Midbrain (tissue), 1 donor: ENCODE measurements at places on chromosomes 12 and 14.
A peak's percentile ranks its signal among the peaks of the same experiment; 100 is the strongest.

GRCh38 chr12:54039417-54040147, 6.7 kb downstream of the HOXC5 start:
- DNase-seq, result no peak

DNA sequence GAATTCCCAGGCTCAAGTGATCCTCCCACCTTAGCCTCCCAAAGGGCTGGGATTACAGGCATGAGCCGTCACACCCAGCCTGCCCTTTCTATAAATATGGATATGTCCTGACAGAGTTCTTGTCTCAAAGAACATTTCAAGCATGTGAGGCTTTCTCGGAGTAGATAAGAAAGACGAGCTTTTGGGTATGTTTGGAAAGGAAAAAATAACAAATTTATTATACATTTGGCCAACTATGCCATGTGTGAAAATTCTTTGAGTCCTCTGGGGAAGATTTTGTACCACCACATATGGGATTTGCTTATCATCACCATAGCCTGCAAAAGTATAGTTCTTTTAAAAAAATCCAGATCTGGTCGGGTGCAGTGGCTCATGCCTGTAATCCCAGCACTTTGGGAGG, 23.7 kb upstream of the MYBPC1 start:
- no peak for DNase-seq

DNA sequence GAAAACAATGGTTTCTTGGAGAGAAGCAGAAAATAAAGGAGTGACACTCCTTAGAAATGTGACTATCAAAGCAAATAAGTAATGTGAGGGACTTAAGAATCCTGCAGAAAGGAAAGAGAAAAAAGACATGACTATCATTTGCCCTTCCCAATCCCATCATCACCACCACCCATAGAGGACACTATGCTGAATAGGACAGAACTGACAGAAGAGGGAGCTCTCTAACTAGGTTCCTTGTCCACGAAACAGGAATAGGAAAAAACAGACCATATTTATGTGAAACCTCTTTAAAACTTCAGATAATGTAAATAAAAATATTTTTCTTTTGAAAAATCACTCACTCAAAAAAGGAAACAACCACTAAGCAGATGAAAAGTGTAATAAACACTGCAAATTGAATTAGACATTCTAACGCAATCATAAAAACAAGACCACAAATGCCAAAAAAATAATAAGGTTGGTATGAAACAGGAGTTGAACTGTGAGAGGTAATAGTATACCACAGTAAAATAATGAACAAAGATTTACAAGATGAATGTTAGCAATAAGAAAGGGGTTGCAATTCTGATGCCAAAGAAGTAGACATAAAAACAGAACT, 24.1 kb downstream of the KLRD1 start:
- peak; percentile 63 for DNase-seq

- peak; percentile 50 for DNase-seq
These were observed 30.1 kb upstream of the TSPAN11 start for GRCh38 chr12:30896461-30896860.

DNA sequence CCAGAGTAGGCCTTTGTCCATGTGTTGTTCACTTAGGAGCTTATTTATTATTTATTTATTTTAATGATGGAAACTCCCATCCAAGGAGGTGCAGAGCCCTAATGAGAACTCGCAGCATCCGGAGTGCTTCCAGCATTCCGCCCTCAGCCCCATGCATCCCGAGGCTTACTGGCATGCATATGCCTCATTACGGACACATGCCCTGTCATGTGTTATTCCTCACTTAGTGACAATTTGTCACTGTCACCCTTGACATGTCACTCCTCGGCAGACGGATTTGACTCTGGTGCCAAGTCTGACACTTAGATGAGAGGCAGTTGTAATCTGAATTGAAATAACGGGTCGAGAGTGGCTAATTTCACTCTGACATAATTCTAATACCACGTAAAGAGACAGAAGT, 132.8 kb downstream of the VRK1 start:
- DNase-seq, result no peak

- DNase-seq, result no peak
These were observed 96.1 kb downstream of the CRADD start for GRCh38 chr12:93773122-93773871.

DNA sequence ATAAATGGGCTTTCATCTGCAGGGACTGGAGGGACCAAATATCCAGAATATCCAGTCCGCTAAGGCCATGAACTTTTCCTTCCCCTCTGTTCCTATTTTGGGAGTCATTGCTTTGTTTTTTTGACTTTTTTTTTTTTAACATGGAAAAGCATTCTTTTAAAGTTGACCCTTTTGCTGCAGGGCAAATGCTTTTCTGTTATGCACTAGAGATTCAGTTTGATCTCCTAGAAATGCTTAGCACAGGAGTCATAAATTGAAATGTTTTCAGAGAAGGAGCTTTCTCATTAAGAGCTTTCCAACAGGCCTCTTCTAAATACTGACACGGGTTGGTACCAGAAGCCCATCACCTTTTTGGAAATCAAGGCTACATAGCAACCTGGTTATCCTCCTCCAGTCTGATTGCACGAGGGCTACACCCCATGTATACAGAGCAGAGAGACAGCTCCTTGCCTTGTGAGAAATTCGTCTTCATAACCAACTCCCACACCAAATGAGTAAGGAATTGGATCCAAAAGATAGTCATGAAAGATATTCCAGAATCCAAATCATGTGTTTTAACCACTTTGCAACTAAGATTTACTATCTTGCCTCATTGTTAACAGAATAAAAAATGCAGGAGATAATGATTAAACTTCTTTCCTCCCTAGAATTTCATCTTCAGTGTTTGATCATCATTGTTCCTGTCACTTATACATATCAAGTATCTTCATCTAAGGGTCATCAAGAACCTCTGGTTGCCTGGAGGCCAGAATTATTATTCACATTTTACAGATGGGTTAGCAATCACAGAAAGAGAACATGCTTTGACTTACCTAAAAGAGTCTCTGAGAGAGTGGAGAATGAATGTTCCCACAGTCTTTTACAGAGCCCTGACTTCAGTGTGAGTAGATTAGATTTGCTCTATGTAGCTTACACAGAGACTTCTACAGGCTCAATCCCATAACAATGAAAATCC, 389.4 kb downstream of the ZFP36L1 start:
- no peak for DNase-seq

GRCh38 chr14:56841611-56842010, 31.3 kb upstream of the OTX2 start:
- no peak for DNase-seq

DNA sequence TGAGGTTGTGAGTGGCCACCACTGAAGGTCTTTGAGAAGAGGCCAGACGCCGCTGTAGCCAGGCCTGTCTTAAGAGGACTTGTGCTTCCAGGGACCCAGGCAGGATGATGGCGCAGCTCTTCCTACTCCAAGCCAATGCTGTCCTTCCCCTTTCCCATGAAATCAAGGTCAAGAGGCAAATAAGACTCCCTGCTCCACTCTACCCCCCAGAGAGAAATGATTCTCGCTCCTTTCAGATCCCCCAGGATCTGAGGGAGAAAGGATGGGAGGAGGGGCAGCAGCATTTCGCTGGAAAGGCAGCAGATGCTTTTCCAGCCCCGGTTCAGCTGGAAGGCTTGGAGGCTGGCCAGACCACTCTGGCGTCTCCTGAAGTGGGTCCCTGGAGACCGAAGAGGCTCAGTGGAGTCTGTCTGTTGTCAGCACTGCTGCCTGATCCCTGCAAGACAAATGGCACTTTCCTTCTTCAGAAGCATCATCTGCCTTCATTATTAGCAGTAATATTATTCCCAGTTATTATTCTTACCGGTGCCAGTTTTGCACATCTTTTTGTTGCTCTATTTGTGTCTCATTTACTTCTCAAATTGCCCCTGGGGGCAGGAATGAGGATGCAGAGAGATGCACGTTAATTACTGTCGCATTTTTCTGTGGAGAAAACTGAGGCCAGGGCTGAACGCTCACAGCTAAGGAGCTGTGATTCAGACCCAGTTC, 51.4 kb downstream of the C14orf132 start:
- peak; percentile 65 for DNase-seq

GRCh38 chr14:80213602-80214001, 2.3 kb upstream of the DIO2 start:
- DNase-seq, result no peak

DNA sequence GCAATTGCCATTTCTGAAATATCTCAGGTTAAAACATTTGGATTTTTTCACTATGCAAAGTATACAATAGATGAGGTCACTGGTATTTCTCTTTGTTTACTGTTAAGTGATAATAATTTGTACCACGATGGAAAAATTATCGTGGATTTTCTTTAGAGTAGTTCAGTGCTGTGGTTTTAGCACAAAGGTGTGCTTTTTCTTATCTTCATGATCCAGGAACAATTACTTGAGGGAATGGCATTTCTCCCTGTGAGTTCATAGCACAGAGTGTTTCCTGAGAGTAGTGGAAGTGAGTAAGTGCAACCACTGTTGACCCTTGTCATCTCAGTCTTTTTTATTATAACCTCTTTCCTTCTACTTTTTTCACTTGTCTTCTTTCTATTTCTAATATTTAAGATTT, 86.8 kb downstream of the FGD4 start:
- no peak for DNase-seq

GRCh38 chr14:33836203-33836899, 114.5 kb downstream of the EGLN3 start:
- DNase-seq, result no peak

GRCh38 chr14:36717363-36717762, 55.7 kb downstream of the PAX9 start:
- no peak for DNase-seq

DNA sequence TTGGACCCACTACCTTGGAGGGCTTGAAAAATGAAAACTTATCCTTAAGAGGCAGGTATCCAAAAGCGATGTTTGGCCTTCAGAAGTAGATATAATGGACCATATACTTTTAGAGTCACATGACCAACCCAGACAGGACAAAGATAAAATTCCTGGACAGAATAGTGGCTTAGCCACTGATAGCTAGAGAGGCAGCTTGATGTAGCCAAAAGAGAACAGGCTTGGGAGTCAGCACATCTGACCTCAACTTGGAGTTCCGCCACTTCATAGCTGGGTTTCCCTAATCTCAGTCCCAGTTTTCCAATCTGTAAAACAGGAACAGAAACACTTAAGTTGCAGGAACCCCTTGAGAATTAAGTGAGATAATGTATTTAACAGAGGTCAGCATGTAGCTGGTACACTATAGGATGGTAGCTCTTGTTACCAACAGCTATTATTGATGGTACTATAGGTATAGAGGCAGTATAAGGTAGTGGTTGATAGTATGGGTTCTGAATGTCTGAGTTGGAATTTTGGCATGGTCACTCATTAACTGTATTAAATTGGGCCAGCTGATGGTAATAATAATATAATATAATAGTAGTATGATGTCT, 63.2 kb upstream of the USP44 start:
- DNase-seq, result no peak

GRCh38 chr12:117188121-117188665, 2.1 kb downstream of the FBXO21 start:
- no peak for DNase-seq

- DNase-seq, result no peak
These were observed 55.7 kb downstream of the TRPV4 start for GRCh38 chr12:109777544-109777943.

DNA sequence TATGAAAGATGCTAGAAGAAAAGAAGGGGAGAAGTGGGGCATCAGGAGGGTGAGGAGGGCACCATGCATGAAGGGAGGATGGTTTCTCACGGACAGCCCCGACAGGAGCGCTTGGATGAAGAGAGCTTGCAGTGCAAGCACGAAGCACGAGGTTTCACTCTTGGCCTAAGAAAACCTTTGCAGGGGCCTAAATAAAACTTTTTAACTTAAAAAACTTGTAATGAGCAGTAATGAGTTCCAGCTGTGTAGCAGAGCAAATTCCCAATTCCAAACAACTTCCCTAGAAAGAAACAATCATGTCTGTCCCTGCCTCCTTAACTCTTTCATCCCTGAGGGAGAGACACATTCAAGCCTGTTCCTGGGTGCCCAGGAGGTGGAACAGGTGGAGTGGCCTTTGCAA, 119.5 kb downstream of the PAH start:
- no peak for DNase-seq

DNA sequence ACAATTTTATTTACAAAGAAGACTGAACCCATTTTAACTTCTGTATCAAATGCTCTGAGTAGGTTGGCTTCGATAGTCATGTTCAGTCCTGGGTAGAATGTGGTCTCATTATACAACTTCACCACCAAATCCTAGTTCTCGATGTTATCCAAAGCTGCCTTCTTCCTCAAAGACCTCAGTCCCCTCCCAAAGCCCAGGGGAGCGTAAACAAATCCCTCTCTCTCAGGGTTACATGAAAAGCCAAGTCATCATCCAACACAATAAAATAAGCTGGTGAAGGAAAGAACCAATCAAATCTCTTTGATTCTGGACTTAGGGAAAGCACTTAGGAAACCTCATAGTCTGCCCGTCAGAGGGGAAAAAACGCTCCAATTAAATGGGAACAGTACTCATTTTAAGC, 9.1 kb downstream of the PTCSC3 start:
- no peak for DNase-seq

DNA sequence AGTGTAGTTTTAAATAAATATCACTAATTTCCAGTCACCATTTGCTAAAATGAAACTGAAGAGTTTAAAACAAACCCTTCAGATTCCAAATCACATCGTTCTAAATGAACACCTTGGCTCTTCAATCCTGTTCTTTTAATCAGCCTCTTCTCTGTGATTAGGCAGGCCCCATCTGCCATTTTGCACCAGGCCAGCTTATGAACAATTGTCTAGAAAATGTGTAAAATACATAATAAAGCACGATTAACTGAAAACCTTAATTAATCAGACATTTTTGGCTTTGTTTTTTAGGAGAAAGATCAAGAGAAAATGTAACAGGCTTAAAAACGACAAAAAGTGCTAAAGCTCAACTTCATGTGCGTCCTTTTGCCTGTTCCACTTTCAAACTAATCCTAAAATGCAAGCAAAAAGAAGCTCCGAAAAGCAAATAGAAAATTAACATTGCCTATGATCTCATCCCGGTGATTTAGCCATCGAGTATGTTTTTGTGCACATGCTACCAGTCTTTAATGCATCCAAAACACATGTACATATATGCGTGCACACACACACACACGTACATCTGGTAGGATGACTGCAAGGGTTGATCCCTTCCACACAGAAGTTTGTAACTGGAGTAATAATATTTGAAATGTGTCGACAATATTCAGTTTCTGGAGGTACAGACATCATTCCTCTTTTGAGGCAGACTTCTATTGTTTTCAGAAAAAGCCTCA, 288.6 kb downstream of the FOXN3 start:
- no peak for DNase-seq

DNA sequence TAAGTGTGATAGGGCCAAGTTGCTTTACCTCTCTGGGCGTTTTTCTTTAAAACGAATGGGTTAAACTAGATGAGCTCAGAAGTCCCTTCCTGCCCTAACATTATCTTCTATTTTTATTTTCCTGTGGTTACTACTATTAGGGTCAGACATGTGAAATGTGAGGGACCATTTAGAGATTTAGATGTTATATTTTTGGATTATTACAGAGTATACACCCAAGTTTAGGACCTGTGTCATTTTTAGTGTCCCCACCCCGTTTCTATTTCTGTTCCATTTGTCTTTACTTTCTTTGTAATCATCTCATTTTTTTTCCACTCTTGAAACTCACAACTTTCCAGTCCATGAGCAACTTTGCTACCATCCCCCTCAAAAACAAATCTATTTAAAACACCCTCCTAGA, 56.3 kb downstream of the SLC4A8 start:
- DNase-seq, result no peak
